Left lung (tissue), 14 donors: ENCODE measurements at places on chromosomes 2 and 18. TPM values are rescaled to one million over a fixed set of nuclear protein-coding genes. Genes with fewer than 3 reads are reported as not detected.

DNA sequence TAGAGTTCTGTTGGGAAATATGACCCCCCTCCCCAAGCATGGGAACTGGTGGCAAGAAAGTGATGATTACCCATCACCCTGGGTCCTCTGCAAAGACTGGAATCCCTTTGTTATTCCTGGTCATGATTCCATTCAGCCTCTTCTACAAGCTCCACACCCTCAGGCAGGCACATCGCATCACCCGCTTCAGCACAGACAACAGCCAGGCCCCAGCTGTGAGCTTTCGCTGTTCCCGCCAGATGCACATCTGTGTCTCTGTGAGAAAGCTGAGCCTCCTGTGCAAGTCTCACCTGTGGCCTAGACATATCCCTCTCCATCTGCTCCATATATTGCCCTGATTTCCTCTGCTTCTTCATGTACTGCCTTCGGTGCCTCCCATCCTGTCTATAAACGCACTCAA, 368.0 kb upstream of the RAB6C start:
- no peaks in the 10 kb centered on the region for H3K36me3 ChIP-seq
- no peaks in the 10 kb centered on the region for H3K4me1 ChIP-seq
- no peak overlapping the region for H3K4me3 ChIP-seq
- H3K27ac ChIP-seq, result no peak overlapping the region

GRCh38 chr18:55116863-55117262, 157.6 kb upstream of the CCDC68 start:
- H3K4me3 ChIP-seq, result no peak overlapping the region
- no peak overlapping the region for H3K27ac ChIP-seq
- H3K27me3 ChIP-seq, result no peaks in the 10 kb centered on the region
- no peaks in the 10 kb centered on the region for H3K36me3 ChIP-seq
- H3K4me1 ChIP-seq, result no peaks in the 10 kb centered on the region
- DNase-seq, result no peak

Gene CDCA7
- 92.7 TPM for polyA plus RNA-seq

DNA sequence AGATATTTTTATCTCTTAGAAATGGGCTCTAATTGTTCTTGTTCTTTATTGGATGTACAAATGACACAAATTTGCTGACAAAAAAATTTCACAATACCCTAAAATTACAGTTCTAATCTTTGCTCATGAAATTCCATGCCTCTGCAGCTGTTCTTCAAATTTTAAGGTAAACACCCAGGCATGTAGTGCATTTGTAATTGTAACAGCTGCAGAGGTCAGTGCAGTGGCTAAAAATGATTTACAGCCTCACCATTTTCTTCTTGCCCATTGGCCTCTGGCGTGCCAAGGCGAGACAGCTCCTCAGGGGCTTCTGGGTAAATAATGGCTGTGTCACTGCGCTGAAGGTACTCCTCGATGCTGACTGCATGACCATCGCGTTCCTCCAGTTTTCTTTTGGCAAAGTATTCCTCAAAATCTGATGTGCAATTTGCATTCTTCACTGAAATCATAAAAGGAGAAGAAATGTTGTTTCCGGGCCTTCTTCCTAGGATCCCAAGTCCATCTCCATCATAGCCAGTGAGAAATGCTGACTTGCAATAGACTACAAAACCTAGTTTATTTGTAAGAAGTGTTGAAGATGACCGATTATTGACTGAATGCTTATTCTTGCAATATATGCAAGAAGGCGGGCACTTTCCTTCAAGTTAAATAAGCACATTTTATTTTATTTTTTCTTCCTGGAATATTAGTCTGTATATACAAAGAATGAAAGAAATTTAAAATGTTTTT, 115.2 kb downstream of the ZEB2 start:
- H3K36me3 ChIP-seq, result no peaks in the 10 kb centered on the region
- H3K27ac ChIP-seq, result peak overlapping the region; percentile 6
- H3K4me1 ChIP-seq, result peaks cover 13% of the 10 kb centered on the region
- H3K27me3 ChIP-seq, result no peaks in the 10 kb centered on the region
- DNase-seq, result peak; percentile 58

- DNase-seq, result no peak
- H3K36me3 ChIP-seq, result no peaks in the 10 kb centered on the region
- no peaks in the 10 kb centered on the region for H3K27me3 ChIP-seq
- no peaks in the 10 kb centered on the region for H3K4me1 ChIP-seq
- H3K4me3 ChIP-seq, result no peak overlapping the region
- no peak overlapping the region for H3K27ac ChIP-seq
These were observed 234.8 kb downstream of the CYRIA start for GRCh38 chr2:16430846-16431245.

GRCh38 chr2:162116352-162116751, 35.7 kb downstream of the GCG start:
- H3K36me3 ChIP-seq, result no peaks in the 10 kb centered on the region
- peaks cover 23% of the 10 kb centered on the region for H3K4me1 ChIP-seq
- no peak overlapping the region for H3K27ac ChIP-seq
- H3K27me3 ChIP-seq, result no peaks in the 10 kb centered on the region
- DNase-seq, result no peak

GRCh38 chr2:70785137-70785911, 5.1 kb downstream of the FIGLA start:
- no peak overlapping the region for H3K4me3 ChIP-seq
- H3K4me1 ChIP-seq, result no peaks in the 10 kb centered on the region
- DNase-seq, result no peak
- no peak overlapping the region for H3K27ac ChIP-seq
- peaks cover 31% of the 10 kb centered on the region for H3K27me3 ChIP-seq

DNA sequence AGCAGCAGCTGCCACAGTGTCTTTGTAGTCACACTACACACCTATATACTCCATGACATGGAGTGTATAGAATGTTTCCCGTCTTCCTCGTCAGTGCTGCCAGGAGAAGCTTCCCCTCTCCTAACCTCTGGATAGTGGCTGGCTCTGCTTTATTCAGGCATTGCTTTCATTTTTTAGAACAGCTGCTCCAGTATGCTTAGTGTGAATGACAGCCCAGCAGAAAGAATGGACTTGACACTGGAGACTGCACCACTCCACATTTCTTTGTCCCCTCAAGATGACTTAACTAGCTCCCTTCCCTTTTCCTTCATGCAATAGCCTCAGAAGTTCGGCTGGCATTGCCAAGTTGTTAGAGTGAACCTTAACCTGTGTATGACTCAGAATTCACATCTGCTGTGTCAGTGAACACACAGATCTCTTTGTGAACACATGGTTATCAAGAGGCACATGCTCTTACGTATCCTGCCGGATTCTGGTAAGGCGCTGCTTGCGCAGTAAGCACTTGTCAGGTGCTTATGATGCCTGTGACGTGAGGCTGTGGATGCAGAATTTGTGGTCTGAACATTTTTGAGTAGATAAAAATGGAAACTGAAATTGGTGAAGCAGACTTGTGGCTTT, 73.9 kb downstream of the NEDD4L start:
- no peaks in the 10 kb centered on the region for H3K36me3 ChIP-seq
- no peaks in the 10 kb centered on the region for H3K27me3 ChIP-seq
- no peak for DNase-seq
- H3K4me3 ChIP-seq, result no peak overlapping the region

DNA sequence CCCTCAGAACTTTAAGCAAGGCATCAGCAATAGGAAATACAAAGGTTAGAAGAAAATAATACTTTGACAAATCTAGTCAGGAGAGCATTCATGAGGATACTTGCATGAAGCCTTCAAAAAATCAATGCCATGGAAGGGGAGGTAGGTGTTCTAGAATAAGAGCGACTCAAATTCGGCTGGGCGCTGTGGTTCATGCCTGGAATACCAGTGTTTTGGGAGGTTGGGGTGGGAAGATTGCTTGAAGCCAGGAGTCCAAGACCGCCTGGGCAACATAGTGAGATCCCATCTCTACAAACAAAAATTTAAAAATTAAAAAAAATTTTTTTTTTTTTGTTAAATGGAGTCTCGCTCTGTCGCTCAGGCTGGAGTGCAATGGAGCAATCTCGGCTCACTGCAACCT, 21.8 kb downstream of the GBX2 start:
- DNase-seq, result no peak
- no peak overlapping the region for H3K27ac ChIP-seq
- H3K4me1 ChIP-seq, result no peaks in the 10 kb centered on the region
- H3K36me3 ChIP-seq, result no peaks in the 10 kb centered on the region

Gene CFC1
- 10.2 TPM for polyA plus RNA-seq

Gene GDF7
- 0.27 TPM for polyA plus RNA-seq

DNA sequence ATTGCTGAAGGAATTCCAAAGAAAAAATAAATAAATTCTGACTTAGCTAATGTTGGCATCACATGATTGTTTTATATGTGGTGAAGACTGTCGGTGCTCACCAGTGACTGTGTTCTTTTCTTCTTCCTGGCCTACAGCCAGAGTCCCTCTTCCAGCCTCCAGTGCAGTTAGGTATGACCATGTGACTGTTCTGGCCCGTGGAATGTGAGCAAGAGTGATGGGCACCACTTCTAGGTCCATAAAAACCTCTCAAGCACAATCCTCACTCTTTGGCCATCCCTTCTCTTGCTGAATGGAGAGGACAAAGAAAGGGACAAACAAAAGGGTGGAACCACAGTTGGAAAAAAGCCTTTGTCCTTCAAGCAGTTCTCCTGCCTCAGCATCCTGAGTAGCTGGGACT, 39.0 kb upstream of the BMPR2 start:
- H3K27me3 ChIP-seq, result no peaks in the 10 kb centered on the region
- no peak overlapping the region for H3K27ac ChIP-seq
- no peak overlapping the region for H3K4me3 ChIP-seq
- no peaks in the 10 kb centered on the region for H3K4me1 ChIP-seq
- no peaks in the 10 kb centered on the region for H3K36me3 ChIP-seq

GRCh38 chr2:8980096-8980495, 23.4 kb downstream of the MBOAT2 start:
- H3K4me1 ChIP-seq, result peaks cover 26% of the 10 kb centered on the region
- no peak overlapping the region for H3K4me3 ChIP-seq
- H3K36me3 ChIP-seq, result no peaks in the 10 kb centered on the region
- no peak overlapping the region for H3K27ac ChIP-seq
- no peak for DNase-seq
- no peaks in the 10 kb centered on the region for H3K27me3 ChIP-seq

Gene DTNB
- 32.5 TPM for polyA plus RNA-seq

DNA sequence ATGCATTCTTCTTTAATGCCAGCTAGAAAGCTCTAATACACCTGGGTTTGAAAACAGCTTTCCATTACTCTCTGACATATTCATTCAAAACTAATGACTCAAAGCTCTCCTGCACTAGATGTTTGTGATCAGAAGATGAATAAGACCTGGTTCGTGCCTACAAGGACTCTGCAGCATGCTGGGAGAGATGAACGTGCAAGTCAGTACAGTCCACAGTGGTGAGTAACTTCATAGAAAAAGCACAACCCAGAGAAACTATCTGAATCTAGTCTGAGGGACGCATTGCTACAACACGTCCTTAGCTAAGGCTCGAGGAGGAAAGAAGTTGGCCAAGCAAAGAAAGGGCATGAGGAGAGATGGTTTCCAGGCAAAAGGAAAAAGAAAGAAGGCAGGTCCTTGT, 234.3 kb downstream of the OSR1 start:
- no peak for DNase-seq
- H3K36me3 ChIP-seq, result no peaks in the 10 kb centered on the region
- H3K27me3 ChIP-seq, result no peaks in the 10 kb centered on the region
- no peak overlapping the region for H3K4me3 ChIP-seq
- no peak overlapping the region for H3K27ac ChIP-seq
- H3K4me1 ChIP-seq, result no peaks in the 10 kb centered on the region

Gene GKN2
- 1.1 TPM for polyA plus RNA-seq

DNA sequence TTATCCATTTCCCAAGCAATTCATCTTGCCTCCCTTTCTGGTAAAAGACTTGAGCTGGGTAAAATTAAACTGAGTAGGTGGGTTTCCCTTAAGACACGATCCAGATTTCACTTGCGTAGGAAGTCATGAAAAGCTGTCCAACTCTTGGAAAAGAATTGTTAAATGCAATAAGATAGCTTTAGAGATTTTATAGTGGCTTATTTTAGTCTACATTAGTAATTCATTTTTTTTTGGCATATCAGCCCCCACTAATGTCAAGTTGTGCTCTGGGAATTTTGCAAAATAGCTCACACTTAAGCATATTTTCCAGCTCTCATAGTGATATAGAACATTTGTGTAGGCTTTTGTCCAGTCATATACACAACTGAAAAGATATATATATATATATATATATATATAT, 344.7 kb upstream of the FIGN start:
- DNase-seq, result peak; percentile 24
- H3K4me3 ChIP-seq, result no peak overlapping the region
- H3K27ac ChIP-seq, result no peak overlapping the region
- no peaks in the 10 kb centered on the region for H3K27me3 ChIP-seq
- H3K4me1 ChIP-seq, result no peaks in the 10 kb centered on the region

DNA sequence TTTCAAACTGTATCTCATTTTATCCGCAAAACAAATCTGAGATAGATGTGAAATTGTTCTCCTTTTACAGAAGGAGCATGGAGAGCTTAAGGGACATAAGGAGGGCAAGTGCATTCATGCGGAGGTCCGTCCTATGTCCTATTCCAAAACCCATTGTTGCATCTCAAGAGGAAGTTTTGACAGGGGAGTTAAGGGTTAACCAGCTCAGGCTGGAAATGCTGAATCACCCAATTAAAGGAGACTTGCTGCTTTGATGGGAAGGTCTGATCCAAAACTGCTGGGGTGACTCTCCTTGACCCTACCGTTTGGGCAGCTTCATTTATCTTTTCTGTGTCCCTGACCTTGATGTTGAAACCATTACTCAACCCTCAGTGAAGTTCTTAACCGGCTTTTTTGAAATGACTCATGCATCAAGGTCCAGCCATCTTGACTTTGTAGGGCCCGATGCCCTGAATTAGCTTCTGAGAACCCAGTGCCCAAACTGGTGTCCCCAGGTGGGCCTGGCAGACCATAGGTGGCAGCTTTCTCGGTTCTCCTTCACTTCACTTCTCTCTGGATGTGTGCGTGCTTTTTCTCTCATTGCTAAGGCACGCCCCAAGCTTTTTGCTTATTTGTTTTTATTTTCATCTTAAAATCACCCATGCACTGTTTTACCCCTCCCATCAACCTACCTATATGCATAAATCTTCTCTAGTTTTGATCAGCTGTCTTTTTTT, 15.9 kb upstream of the TXNDC2 start:
- no peak for DNase-seq
- no peaks in the 10 kb centered on the region for H3K36me3 ChIP-seq
- H3K27ac ChIP-seq, result peak overlapping the region; percentile 33
- no peaks in the 10 kb centered on the region for H3K27me3 ChIP-seq
- no peaks in the 10 kb centered on the region for H3K4me1 ChIP-seq

- no peaks in the 10 kb centered on the region for H3K36me3 ChIP-seq
- H3K27me3 ChIP-seq, result peaks cover 34% of the 10 kb centered on the region
- DNase-seq, result peak; percentile 44
- H3K4me3 ChIP-seq, result peak overlapping the region; percentile 30
These were observed 776 bp downstream of the EMILIN2 start for GRCh38 chr18:2847317-2848246.
